ENCODE measurements at places on chromosomes 11 and 22. TPM values are rescaled to one million over a fixed set of nuclear protein-coding genes. Genes with fewer than 3 reads are reported as not detected.
A peak's percentile ranks its signal among the peaks of the same experiment; 100 is the strongest.

DNA sequence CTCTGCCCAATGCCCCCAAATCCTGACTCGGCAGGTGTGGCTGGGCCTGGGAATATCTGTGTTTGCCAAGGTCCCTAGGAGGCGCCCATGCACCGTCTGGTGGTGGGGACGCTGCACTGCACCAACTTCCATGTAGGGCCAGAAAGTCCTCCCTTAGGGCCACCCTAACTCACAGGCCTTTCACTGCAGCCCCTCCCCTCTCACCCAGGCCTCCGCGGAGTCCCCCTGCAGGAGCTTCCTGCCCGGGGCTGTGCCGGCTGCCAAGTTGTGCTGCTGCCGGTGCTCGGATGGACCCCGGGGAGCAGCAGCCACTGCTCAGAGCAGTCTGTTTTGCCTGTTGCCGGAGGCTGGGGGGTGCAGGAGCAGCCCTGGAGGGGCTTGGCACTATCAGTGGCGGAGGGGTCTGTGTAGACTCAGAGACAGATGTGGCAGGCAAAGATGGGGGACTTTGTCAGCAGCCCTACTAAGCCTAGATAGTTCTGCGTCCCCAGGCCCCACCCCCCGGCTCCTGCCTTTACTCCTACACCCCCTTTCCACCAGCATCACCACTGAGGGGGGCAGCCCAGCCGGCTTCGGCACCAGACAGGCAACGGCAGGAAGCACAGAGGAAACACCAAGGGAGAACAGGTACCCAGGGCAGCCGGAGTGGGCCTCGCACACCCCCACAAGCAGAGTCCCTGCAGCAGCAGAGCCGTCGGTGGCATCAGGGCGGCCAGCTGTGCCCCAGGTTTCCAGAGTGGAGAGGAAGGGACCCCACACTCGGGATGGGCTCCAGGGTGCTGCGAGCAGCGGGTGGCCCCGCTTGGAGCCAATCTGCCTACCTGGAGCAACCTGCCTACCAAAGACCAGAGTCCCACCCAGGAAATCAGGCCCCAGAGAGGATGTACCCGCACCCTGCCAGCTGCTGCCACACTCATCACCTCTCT, 124.3 kb downstream of the TRIM29 start:
- peak; percentile 63 for DNase-seq

SERPING1 gene
- total RNA-seq, result 18.7 TPM

DNA sequence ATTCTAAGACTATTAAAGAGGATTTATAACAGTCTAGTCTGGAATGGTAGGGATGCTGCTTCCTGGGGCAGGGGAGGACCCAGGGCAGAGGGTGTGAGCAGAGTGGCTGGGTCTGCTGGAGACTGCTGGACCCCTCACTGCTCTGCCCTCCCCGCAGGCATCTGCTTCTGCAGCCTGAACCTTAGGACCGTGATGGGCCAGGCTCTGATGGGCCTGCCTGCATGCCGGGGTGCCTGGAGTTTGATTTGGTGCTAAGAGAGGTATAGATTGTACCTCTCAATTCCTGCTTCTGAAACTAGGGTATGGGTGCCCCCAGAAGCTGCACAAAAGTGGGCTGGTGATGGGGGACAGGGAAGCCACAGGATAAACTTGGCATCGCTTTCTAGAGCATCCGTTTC, 54.9 kb downstream of the CD82 start:
- peak; percentile 8 for DNase-seq

RTN4RL2 gene
- 0.54 TPM for total RNA-seq

DNA sequence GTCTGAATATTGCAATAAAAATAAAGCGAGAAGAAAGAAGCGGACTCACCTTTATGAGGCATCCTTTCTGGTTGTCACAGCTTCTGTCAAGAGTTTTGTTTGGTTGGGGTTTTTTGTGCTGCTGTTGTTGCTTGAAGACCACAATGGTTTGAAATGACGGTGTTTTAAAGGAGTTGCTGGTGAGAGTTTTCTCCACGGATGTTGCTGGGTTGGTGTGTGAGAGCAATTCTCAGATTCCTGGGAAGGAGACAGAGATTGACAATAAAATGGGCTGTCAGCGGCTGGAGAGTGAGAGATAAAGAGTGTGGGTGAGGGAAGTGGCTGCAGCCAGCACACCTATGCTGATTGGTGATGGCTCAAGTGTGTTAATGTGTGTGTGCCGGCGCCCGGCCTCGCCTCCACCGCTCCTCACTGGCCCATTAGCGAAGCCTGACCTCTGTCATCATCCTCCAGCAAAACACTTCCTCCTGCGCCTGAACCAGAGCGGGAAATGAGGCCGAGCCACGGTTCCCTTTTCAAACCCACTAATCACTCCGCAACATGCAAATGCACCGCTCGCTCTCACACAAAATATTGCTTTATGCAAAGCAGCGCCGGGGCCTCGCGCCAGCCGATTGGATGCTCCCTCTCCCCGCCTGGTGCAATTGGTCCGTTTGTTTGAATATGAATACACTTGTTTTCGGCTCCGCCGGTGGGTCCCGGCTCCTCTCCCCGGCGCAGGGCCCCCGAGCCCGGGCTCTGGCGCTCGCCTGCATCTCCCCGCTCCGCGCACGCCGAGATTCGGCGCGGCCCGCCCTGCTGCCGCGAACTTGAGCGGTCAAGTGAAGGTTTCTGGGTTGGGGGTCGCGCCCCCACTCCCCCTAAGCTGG, at the start of gene PAX6:
Gene PAX6, minus strand, starts transcription at position 544 of the 869 bp plus-strand sequence. CDS start 4,911 bp downstream, outside the sequence.
- no peak for DNase-seq

DNA sequence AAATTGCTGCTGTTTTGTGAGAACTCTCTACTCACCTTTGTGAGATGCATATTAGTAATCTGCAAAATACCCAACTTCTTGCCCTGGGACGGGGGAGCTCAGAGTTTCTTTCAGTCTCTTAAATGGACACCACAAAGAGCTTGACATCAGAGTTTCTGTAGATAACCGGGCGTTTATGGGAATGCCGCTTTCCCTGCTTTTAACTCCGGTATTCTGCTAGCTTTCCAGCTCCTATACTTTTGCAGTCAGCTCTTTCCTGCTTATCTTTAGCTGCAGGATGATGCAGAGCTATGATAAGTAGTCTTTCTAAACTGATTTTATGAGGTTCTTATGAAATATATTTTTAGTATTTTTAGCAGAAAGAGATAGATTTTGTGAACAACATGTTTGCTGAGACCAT, 154.6 kb upstream of the SORL1-AS1 start:
- no peak for DNase-seq

DNA sequence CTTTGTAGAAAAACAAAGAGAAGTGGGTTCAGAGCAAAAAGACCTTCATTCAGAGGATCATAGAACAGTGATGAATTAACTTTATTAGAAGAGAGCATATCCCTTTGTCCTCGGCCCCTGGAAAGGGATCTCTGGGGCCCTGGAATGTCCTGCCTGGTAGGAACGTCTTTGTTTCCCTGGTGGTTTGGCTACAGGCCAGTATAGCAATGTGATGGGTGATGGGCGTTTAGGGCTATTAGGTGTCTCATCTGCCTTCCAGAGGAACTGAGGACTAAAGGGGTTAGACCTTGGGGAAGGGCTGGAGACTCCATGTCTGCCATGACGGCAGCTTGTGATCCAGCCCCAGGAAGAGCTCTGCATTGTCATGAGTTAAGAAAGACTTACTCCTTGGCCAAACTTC, 9.1 kb downstream of the APOL4 start:
- DNase-seq, result no peak

GRCh38 chr22:24187731-24188644, 6.7 kb downstream of the SUSD2 start:
- no peak for DNase-seq

DNA sequence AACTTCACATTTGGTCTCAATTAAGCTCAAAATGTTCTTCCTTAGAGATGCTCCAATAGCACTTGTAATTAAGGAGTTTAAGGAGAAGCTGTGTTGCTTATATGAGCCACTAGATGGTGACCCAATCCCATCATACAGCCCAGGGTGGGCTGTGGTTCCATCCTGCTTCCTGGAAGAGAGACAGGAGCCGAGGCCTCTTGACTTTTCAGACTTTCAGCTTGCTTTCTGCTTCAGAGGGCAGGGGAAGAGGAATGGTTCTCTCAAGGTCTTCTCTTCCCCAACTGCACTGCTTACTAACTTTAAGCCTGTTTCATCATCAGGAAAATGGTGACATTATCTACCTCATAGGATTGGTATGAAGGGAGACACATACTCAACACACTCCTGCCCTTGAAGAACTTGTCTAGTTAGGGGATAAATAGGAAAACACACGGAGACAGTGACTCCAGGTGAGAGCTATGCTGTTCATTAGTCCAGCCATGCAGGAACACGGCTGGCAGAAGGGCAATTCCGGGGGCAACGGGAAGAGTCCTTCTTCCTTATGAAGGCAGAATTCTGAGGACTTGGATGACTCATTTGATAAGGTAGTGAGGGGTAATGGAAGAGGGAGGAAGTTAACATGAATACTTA, 20.1 kb downstream of the TMEM218 start:
- DNase-seq, result peak; percentile 16

GRCh38 chr11:22221143-22221542, 28.3 kb downstream of the ANO5 start:
- DNase-seq, result no peak

OR51B4 gene
- total RNA-seq, result not detected

GRCh38 chr11:43649501-43649900, 31.0 kb upstream of the HSD17B12 start:
- no peak for DNase-seq

- DNase-seq, result no peak
These were observed 39.1 kb upstream of the POU2AF2 start for GRCh38 chr11:111206472-111206871.

- no peak for DNase-seq
These were observed 137.2 kb downstream of the RAB38 start for GRCh38 chr11:88038063-88038462.

ALDH3B1 gene
- total RNA-seq, result 17.7 TPM

- DNase-seq, result peak; percentile 42
These were observed 1.2 kb downstream of the CAPRIN1 start for GRCh38 chr11:34052608-34053160.

RASSF10 gene
- total RNA-seq, result 4.7 TPM

GRCh38 chr22:23399367-23400285, 180.5 kb downstream of the IGLL1 start:
- no peak for DNase-seq

GRCh38 chr11:82465481-82465880, 268.2 kb downstream of the FAM181B start:
- DNase-seq, result no peak

GRCh38 chr11:10317151-10317755, 12.4 kb downstream of the ADM start:
- DNase-seq, result no peak

- no peak for DNase-seq
These were observed 32.8 kb upstream of the FGF3 start for GRCh38 chr11:69852056-69852455.

- DNase-seq, result no peak
These were observed 202.2 kb downstream of the CEP164 start for GRCh38 chr11:117529816-117530215.

RFPL3 gene
- not detected for total RNA-seq

CD151 gene
- 371 TPM for total RNA-seq

OR52N5 gene
- total RNA-seq, result not detected

GRCh38 chr11:7072401-7073028, 16.3 kb upstream of the RBMXL2 start:
- DNase-seq, result no peak

- no peak for DNase-seq
These were observed 193.3 kb downstream of the TRPC6 start for GRCh38 chr11:101390539-101390938.

- DNase-seq, result no peak
These were observed 70.6 kb downstream of the ZBTB16 start for GRCh38 chr11:114130115-114130576.

FGF19 gene
- not detected for total RNA-seq

ROBO4 gene
- total RNA-seq, result 5.0 TPM

GRCh38 chr11:85822814-85823213, 11.9 kb upstream of the SYTL2 start:
- DNase-seq, result no peak

TRPC6 gene
- 0.37 TPM for total RNA-seq

OR52H1 gene
- total RNA-seq, result not detected

DNA sequence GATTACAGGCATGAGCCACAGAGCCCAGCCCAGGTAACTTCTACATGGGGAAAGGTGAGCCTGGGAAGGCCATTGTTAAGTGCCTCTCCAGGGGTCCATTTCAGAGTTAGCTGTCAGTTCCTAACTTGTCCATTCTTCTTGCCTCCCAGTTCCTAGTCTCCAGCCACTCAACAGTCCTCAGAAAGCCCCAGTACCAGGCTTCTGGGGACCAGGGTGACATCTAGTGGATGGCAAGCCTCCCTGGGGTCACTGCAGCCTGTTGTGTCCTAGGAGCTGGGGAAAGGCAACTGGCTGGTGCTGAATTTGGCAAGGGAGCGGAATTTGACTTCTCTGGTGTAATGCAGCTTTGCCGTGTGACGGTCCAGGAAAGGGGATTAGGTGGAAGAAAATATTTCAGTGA, 2.1 kb downstream of the LGALS12 start:
- DNase-seq, result peak; percentile 42

- DNase-seq, result no peak
These were observed 57.4 kb upstream of the WNT11 start for GRCh38 chr11:76263657-76264056.

GRIA4 gene
- 0.67 TPM for total RNA-seq

- DNase-seq, result peak; percentile 44
These were observed 63.6 kb downstream of the NFAM1 start for GRCh38 chr22:42368379-42369249.

DNA sequence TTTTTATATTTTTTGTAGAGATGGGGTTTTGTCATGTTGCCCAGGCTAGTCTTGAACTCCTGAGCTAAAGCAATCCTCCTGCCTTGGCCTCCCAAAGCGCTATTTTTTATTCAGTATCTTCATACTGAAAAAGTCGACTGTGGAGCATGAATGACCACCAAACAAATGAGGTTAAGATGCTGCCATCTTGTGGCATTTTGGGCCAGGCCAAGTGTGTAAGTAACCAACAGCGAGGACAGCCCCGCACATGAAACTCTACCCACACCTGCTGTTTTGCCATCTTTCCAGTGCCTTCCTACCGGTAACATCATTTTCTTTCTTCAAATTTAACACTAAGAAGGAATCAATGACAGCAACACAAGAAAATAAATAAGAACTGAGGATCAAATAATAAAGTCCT, 32.2 kb upstream of the AQP11 start:
- DNase-seq, result peak; percentile 35

DNA sequence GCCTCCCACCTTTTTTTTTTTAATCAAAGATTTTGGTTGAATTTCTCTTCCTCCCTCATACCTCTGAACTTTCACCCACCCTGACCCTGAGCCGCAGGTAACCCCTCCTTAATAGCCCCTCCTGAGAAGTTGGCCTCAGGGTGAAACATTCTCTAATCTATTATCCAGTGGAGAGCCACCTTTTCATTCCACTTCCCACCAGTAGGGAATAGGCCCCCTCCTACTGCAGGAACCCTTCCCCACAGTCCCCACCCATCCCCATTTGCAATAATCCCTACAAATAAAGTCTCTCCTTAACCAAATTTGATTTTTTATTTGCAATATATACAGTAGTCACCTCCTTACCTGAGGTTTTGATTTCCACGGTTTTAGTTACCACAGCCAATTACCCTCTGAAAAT, 2.1 kb upstream of the SLC35F2 start:
- DNase-seq, result no peak
